ENCODE measurements at places on chromosomes 12 and 14. TPM values are rescaled to one million over a fixed set of nuclear protein-coding genes. Genes with fewer than 3 reads are reported as not detected.
A peak's percentile ranks its signal among the peaks of the same experiment; 100 is the strongest.

DNA sequence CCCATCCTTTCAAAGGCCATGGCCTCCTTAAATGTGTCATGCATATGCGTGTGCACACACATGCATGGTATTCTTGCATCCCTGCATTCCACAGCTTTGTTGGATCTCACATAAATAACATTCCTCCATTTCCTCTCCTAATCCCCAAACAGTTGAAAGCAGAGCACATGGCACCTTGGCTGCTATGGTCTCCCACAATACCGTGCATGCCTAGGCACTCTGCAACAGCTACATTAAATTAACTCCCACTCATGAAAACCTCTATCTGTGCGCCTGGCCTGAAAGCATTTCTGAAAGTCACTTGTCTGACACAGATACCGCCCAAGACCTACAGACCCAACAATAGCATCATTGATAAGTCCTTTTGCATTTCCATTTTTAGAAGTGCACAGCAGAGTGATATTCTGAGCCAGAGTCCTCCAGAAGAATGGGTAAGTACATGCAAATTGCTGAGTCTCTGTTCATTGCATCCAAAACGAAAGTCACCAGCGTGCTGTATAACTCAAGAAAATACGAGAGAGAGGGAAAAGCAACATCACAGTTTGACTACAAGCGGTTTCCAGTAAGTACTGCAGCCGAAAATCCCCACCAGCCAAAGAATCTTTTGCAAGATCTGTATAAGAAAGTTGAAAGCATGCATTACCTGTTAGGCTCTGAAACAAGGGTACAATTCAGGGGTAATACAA lies 436 bp downstream of the ASB2 start:
- no peak for DNase-seq

GRCh38 chr12:16828891-16829290 lies 222.9 kb upstream of the LMO3 start:
- no peak for DNase-seq

GRCh38 chr12:14239350-14239934 lies 126.0 kb upstream of the ATF7IP start:
- DNase-seq, result peak; percentile 51

GRCh38 chr14:72924337-72924736 lies 1.9 kb upstream of the DCAF4 start:
- DNase-seq, result no peak

GRCh38 chr14:69317780-69318179 lies 57.8 kb downstream of the GALNT16 start:
- DNase-seq, result no peak

- DNase-seq, result no peak
Measured at GRCh38 chr12:58302487-58303011, 361.2 kb downstream of the ATP23 start.

DNA sequence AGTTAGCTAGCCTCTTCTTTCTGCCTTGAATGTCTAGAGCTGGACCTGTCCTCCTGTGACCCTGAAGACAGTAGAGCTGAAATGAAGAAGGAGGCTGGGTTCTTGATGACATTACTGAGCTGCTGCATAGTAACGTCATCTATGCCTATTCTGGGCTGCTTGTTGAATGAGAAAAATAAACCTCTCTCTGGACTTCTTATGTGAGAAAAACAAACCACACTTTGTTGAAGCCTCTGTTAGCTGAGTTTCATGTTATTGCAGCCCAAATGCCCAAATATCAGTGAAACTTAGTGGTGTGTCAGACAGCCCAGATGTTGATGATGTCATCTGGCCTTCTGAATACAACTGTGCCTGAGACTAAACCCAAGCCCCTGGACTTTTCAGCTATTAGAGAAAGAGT lies 67.0 kb upstream of the MAX start:
- no peak for DNase-seq

- no peak for DNase-seq
Measured at GRCh38 chr12:99029511-99030271, 384.6 kb downstream of the APAF1 start.

- DNase-seq, result no peak
Measured at GRCh38 chr12:66247741-66248140, 54.6 kb upstream of the HELB start.

GRCh38 chr12:88383405-88383804 lies 196.9 kb downstream of the KITLG start:
- no peak for DNase-seq

GRCh38 chr14:68254669-68255527 lies 435.3 kb downstream of the RAD51B start:
- no peak for DNase-seq

GRCh38 chr14:98293576-98293975 lies 978.4 kb downstream of the BCL11B start:
- DNase-seq, result no peak

GRCh38 chr12:109443794-109444193 lies 33.3 kb downstream of the KCTD10 start:
- DNase-seq, result no peak

P2RX7 gene
- 8.9 TPM for total RNA-seq

INHBC gene
- not detected for total RNA-seq

CD9 gene
- 11.6 TPM for total RNA-seq

FSCB gene
- not detected for total RNA-seq

SLC39A2 gene
- total RNA-seq, result not detected

Measured in activated CD8-positive, alpha-beta T cell treated with anti-CD3 and anti-CD28 coated beads, Interleukin-2, amount 10 ng/mL, durations not matched to agents 7 days and 5 days (primary cell).